ENCODE measurements at places on chromosomes 16 and 17.
A peak's percentile ranks its signal among the peaks of the same experiment; 100 is the strongest.

DNA sequence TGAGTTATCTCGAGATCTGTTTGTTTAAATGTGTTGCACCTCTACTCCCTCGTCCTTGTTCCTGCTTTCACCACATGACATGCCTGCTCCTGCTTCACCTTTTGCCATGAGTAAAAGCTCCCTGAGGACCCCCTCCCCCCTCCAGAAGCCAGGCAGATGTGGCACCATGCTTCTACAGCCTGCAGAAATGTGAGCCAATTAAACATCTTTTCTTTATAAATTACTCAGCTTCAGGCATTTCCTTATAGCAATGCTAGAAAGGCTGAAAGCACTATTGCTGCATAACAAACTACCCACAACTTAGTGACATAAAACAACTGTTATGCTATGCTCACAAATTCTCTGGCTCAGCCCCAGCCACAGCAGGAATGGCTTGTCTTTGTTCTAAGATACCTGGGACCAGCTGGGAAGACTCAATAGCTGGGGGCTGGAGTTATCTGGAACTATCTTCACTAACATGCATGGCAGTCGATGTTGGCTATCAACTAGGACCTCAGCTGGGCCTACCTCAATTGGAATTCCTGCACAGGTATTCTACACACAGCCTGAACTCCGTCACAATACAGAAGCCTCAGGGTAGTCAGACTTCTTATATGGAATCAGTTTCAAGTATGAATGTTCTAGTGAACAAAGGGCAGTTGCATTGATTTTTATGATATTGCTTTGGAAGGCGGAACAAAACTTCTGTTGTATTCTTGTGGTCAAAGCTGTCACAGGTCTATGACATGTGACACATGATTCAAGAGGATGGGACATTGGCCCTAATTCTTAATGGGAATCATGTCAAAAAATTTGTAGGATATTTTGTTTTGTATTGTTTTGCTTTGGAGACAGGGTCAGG lies 186.0 kb upstream of the PIRT start:
- no peak for DNase-seq

- DNase-seq, result no peak
Observed at GRCh38 chr17:21174713-21175112, 39.2 kb downstream of the TMEM11 start.

GRCh38 chr16:64695684-64696083 lies 426.2 kb downstream of the CDH11 start:
- no peak for DNase-seq

DNA sequence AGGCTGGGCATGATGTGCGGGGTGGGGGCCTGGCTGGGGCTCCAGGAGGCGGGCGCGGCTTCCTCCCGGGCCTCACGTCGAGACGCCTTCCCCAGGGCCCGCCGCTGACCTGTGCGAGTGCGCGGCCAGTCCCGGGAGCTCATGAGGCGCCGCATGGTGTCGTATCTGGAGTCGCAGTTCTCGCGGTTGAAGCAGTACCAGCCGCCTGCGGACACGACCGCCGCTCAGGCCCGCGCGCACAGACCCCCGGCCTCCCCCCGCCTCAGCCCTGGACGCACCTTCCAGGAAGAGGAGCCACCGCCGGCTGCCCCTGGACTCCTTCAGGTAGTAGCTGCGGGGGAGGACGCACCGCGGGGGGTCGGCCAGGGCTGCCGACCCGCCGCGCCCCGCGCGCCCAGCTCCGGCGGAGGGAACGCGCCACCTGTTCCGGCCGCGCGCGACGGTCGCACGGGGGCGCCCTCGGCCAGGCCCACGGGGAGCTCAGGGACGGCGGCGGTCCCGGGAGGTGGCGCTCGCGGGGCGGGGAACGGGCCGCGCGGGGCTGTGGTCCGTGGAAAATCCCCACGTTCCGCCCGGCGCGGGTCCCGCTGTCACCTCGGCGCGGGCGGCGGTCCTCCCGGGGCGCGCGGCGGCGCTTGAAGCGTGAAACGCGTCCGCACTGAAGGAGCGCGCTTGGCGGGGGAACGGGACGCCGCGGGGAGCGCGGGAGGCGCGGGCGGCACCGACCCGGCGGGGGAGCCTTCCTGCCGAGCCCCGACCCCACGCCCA lies 1.4 kb downstream of the NOTUM start:
- peak; percentile 50 for DNase-seq

GRCh38 chr16:87993901-87994300 lies 42.7 kb downstream of the BANP start:
- no peak for DNase-seq

DNA sequence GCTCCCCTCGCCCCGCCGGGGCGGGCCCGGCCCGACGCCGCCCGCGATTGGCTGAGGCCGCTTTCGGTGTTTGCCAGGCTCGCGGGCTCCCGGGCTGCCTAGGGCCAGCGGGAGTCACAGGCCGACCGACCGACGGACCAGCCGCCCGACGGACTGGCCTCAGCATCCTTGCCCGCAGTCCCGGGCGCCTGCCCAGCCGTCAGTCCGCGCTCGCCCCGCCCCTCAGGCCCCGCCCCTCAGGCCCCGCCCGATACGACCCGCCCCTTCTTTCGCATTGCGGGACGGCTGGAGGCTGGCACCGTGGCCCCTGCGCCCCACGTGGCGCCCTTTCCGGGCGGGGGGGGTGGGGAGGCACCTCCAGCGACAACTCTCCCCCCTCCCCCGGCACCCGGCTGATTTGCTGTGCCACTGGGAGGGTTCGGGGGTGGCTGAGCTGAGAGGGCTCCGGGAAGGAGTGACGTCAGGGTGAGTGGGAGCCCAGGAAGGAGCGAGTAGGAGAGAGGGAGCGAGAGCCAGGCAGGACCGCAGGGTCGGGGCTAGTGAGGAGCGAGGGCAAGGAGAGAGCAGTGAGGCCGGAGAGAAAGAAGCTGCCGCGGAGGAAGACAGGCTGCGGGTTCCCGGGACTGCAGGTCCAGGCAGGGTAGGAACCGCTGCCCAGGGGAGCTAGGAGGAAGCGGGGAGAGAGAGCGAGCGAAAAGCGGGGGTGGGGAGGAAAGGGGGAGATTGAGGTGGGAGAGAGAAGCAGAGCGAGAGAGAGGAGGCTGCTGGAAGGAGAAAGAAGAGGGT lies at the start of gene ASPHD1:
Gene ASPHD1 (plus strand): TSS at position 387 of the 786 bp plus-strand sequence. CDS start 484 bp downstream, outside the sequence.
- peak; percentile 60 for DNase-seq

- DNase-seq, result no peak
Observed at GRCh38 chr17:10061111-10061845, 137.1 kb downstream of the GAS7 start.

- no peak for DNase-seq
Observed at GRCh38 chr16:81436386-81436785, 8.2 kb upstream of the CMIP start.
